Mucosa of gallbladder (tissue), 1 donor: ENCODE measurements at places on chromosomes 1 and 21.

DNA sequence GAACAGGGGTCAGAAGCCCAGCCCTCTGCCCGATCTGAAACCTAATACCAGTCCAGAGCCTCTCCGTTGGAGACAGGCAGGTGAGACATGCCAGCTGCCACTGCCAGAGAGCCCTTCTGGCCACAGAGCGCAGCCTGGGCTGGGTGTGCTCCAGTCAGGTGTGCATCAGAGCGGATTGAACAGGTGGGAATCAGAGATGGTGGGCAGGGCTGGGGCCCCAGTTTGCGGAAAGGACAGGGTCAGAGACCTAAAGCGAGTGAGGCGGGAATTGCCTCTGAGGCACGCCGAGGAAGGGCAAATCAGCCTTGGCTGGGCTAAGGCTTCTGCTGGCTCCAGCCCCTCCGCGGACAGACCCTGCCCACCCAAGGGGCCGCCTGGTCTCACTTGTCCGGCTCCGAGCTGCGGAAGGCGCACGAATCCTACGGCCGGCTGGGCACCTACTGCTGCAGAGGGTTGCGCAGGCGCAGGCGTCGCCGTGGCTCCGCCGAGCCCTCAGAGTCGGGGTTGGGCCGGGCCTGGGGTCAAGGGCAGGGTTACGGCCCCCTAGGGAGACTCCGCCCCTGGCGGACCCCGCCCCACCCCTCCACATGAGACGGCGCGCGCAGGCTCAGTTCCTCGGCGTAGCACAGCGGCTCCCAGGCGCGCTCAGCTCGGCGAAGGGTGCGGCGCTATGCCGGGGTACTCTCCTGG lies 10.3 kb downstream of the CPLANE2 start:
- peak; percentile 62 for DNase-seq

- DNase-seq: no peak
Measured at GRCh38 chr21:40852563-40852962, 5.6 kb upstream of the DSCAM start.

DNA sequence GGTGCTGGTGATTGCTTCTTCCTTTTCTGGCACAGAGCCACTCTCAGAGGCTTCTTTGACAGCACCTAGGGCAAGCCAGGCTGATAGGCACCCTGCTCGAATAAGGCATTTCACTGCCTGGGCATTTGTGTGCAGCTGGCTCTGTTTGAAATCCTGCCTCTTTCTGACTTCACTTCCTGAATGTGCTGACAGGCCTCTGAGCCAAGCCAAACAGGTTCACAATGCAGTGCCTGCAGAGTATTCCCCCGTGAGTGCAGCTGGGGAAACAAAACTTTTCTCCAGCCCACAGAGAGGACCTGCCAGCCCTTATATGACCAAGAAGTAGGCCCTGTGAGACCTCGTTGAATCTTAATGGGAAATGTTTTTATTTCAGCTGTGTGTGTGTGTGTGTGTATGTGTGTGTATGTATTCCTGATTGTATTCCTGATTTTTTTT lies 10.4 kb downstream of the JUN start:
- DNase-seq: peak; percentile 50

DNA sequence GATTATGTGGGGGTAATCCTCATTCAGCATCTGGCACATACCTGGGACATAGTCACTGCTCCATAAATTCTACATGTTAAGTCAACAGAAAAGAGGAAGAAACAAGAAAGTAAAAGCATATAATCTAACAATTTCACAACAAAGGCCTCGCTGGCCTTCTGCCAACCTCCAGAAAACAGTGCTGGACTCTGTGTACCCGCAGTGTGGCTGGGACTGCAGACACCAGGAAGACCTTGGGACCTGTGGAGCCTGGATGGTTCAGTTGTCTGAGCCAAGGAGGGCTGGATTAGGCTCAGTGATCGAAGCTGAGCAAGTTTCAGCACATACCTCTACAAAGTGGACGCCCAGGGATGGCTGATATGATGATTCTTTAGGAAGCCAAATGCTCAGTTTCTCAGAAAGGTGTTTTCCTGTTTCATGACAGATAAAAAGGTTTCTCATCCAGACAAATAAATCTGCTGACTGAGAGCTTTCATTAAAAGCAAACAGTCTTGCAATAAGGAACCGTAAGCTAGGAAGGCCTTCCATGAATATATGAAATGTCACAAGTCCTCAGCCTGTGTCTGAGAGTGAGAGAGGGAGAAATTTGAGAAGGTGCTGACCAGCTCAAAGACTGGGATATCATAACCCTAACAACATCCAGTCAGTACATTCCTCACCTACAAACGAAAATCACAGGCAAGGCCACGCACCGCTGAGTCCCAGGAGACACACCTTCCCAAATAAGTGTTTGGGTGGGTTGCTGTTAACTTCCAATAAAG lies 48.4 kb downstream of the CAPZB start:
- DNase-seq: peak; percentile 86

GRCh38 chr21:25062061-25062460 lies 545.2 kb downstream of the MRPL39 start:
- no peak for DNase-seq
